ENCODE measurements at places on chromosomes 2 and 18.

- no peak for DNase-seq
Measured at GRCh38 chr2:137966043-137966442, 1.8 kb downstream of the HNMT start.

DNA sequence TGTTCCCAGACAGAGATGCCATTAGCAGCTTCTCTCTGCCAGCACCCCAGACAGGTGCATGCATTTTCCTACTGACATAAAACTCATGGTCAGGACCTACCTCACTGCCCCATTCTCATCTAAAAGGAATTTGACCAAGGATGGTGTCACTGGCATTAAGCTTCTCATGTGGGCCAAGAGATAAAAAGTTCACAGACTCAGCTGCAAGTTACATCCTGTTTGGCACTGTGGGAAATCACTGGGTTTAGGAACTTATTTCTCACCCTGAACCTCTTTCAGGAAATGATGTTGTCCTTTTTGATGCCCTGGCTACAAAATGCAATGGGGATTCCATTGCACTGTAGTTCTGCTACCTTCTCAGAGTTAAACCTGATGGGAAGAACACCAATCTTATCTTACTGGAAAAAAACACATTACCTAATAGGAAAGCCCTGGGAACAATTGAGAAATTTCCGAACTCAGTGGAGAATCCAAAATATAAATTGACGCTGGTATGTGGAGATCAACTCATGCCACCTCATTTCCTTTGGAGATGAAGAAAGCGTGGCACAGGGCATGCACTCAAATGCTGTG lies 252.1 kb upstream of the COPS8 start:
- DNase-seq = no peak

DNA sequence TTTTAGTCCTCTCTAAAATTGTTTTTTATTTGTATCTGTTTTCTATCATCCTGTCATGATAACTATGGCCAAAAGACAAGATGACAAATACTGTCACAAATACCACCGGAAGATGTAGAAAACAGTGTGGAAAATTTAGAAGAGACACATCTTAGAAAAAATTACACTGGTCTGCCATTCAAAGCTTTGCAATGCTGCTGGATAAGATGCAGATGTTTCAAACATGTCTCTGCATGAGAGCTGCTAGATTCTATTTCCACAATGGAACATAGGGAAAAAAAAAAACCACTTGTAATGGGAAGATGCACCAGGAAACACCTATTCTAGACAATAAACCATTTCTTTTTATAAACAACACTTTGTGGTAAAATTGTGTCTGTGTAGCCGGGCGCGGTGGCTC lies 5.8 kb upstream of the TAF1B start:
- no peak for DNase-seq

- no peak for DNase-seq
Measured at GRCh38 chr2:111042772-111043771, 77.6 kb upstream of the BCL2L11 start.

DNA sequence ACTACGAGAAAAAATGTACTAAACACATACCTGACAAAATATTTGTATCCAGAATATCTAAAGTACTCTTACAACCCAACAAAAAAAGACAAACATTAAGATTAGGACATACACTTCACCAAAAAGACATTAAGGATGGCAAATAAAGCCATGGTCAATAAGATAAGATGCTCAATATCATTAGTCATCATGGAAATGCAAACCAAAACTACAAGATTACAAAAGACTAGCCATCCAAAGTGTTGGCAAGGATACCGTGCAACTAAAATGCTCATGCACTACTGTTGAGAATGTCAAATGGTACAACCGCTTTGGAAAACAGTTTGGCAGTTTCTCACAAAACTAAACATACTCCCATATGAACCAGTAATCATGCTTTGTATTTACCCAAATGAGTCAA lies 29.7 kb downstream of the MAP3K2 start:
- DNase-seq = no peak

DNA sequence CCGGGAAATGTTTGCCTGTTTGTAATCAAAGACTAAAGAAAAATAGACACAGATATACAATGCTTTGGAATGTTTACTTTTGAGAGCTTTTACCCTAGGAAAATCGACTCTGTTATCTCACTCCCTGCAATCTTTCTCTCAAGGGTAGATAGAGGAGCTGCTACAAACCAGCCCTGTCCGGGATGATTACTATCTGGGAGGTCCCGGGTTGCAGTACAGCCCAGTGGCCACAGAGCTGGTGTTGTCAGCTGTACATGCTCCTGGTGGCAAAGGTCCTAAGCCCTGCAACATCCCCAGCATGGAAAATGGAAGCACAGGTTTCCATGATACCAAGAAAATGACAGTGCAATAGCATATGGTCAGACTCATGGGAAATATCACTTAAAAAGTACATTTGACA lies 570.5 kb upstream of the SOX11 start:
- DNase-seq = no peak

- DNase-seq = no peak
Measured at GRCh38 chr2:37898448-37898847, 26.6 kb upstream of the RMDN2 start.

- DNase-seq = no peak
Measured at GRCh38 chr2:113038291-113038690, 14.4 kb downstream of the IL36B start.

DNA sequence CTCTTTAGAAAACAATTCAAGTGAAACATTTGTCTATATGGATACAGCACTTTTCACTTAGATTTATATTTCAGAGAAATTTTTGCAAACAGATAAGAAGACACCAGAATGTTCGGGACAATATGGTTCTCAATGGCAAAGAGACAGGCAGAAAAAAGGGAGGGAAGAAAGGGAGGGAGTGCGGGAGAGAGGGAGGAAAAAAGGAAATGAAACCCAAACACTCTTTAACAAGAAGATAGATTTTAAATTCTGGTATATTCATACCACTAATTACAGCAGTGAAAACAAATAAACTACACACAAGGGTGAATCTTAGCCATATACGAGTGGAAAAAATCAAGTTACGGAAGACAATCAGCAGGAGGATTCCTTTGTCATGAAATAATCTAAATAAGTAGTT lies 3.0 kb downstream of the PASK start:
- no peak for DNase-seq

GRCh38 chr2:177059293-177059692 lies 153.3 kb upstream of the HNRNPA3 start:
- no peak for DNase-seq

Measured in effector CD4-positive, alpha-beta T cell (primary cell).